SHP77 treated with DMSO at 0.1 percent for 48 hours (cell line): ENCODE measurements at places on chromosomes 4 and X.

- DNase-seq: no peak
Measured at GRCh38 chrX:1330605-1331004, 6.0 kb upstream of the IL3RA start.

- DNase-seq: no peak
Measured at GRCh38 chr4:151865744-151866591, 105.2 kb upstream of the GATB start.

DNA sequence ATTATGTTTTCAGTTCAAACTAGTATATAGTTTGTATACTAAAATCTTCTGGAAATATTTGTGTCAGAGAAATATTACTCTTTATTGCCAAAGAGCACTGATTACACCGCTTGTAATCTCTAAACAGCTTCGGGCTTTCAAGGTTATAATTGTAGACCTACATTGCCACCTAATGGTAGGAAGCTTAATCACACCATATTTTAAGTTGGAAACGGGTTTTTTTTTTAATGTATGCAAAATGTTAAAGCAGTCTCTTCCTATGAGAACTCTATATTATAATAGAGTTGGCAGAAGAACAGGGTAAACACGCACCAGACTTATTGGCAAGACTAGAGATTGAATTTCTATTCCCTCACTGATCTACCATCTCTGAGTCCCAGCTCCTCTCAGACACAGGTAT, 19.5 kb upstream of the NFXL1 start:
- DNase-seq: no peak

DNA sequence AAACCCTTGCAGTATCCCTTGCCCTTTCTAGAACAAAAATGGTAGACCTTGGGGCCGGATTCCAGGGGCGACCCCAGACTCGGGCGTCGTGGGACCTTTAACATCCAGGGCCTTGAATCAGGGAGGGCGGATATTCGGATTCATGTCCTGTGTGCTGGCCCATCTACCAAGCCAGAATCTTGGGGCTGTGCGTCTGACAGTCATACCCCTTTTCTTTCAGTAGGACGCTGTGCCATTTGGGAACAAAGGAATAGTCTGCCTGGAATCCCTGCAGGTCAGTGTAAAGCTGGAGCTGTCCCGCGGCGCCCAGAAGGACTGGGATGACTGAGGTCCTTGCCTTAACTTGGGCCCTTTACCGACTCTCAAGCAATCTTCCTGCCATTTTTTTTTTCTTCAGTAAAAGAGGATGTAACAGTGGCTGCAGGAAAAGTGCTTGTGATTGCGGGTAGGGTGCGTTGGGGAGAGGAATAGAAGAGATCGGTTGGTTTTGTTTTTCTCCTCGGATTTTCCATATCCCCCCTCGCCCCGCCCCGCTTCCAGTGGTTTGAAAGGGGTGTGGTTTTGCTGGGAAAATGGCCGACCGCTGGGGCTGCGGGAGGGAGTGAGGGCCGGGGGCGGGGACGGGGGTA, 518 bp downstream of the ARMCX1 start:
- DNase-seq: no peak

DNA sequence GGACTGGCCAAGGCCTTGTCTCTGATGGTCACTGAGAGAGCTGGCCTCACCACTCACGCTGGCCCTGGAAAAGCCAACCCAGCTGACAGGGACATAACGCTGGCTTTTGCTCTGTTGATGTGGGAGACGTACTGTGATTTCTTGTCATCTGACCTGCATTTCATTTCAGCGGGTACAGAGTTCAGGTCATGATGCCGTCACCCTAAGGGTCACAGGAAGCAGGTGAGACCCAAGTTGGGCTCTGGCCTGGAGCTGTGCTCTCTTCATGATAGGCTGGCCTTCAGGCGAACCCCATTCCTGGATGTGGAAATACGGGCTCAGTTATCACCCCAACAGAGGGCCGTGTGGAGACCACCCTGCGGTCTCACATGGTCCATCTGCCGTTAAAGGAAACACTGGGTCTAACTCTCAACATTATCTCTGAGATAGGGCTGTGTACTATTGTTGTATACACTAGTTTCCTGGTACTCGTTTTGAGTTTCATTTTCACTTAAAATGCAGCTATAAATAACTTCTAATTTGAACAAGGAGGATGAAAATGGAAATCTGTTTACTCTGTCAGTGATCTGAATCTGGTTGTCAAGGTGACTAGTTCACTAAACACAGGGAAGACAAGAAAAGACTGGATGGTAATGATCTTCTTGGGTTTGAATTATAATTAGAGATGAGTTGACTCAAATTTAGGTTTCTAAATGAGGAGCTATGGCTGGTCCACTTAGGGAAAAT, 89.1 kb downstream of the TBC1D9 start:
- no peak for DNase-seq

DNA sequence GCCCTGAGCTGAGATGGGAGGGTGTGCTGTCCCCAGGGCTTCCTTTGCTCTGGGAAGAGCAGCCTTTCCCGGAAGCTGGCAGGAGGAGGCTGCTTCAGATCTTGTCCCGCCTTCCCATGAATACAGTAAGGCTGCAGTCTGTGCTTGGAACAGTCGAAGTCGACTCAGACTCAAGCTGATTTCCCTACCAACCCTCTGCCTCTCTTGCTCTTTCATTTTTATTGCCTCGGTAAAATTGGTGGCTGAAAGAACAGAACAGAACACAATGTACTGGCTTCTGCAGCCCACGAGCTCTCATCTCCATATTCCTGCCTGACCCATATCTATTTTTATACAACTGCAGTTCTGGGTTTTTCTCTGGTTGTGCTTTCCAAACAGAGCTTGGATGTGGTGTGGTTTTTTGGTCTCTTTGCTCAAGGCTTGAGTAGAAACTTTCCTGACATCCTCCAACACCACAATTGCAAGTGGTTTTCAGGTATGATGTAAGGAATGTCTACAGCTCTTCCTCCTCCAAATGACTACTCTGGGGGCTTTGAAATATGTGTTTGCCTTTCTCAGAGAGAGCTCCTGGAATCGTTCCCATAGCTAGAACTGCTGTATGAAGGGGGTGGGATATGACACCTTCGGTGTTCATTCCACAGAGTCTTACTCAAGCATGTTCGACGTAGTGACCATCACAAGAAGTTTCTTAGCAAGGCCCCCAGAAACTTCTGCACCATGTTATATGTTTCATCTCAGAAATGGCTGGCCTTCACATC, 61.3 kb downstream of the ENPP6 start:
- DNase-seq: no peak

DNA sequence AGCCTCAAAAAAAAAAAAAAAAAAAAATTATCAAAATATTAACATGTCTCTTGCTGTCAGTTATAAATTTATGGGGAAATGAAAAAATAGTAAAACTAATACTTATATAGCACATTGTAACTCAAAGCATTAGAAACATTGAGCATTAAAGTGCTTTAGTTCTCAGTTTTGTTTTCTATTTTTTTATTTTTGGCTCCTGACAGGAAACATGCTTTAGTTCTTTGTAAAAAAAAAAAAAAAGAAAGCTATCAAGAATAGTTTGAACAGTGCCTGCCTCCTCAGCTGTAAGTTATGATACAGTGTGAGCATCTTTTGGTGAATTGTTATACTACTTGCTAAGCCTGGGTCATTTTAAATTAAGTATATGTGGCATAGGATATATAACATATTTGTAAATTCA, 5.1 kb upstream of the CENPC start:
- DNase-seq: no peak

DNA sequence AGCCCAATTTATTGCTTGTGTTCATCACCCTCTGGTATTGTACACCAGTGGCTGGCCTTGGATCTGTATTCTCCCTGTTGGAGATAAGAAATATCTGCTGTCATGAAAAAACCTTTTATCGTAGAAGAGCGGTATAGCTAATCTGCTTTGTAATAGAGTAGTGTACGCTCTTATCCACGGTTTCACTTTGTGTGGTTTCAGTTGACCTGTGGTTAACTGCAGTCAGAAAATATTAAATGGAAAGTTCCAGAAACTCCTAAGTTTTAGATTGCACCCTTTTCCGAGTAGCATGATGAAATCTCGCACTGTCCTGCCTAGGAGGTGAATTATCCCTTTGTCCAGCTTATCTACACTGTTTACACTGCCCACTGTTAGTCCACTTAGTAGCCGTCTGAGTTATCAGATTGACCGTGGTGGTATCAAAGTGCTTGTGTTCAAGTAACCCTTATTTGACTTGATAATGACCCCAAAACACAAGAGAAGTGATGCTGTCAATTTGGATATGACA, 42.4 kb downstream of the KDM6A start:
- DNase-seq: no peak

GRCh38 chrX:675279-675954, 44.8 kb downstream of the SHOX start:
- DNase-seq: no peak

DNA sequence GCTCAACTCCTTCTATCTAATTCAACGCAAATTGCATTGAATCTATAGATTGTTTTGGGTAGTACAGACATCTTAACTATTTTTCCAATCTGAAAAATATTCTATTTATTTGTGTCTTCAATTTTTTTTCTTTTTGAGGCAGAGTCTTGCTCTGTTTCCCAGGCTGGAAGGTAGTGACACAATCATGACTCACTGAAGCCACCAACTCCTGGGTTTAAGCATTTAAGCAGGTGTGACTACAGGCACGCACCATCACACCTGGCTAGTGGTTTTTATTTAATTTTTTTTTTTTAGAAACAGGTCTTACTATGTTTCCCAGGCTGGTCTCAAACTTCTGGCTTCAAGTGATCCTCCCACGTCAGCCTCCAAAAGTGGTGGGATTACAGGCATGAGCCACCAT, 98.3 kb downstream of the GK start:
- no peak for DNase-seq

DNA sequence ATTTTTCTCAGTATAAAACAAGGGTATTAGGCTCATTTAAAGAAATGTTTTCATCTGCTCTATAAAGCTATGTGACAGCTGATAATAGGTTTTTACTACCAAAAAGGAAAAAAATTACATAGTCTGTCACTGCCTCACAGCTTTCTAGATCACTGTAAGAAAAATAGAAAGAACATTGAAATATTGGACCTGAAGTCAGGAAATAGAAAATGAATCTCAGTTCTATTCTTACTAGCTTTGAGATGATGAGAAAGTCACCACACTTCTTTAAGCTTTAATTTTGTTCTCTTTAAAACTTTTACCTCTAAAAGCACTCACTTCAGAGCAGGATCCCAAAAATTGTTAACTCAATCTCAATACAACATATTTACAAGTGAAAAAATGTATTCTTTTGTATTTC, 45.3 kb upstream of the CAMK2D start:
- DNase-seq: no peak

- DNase-seq: no peak
Measured at GRCh38 chr4:32488690-32489089, 1768.5 kb downstream of the PCDH7 start.

GRCh38 chrX:87616371-87616770, 98.8 kb downstream of the KLHL4 start:
- no peak for DNase-seq

- DNase-seq: no peak
Measured at GRCh38 chrX:53251307-53251706, 26.3 kb upstream of the KDM5C start.

DNA sequence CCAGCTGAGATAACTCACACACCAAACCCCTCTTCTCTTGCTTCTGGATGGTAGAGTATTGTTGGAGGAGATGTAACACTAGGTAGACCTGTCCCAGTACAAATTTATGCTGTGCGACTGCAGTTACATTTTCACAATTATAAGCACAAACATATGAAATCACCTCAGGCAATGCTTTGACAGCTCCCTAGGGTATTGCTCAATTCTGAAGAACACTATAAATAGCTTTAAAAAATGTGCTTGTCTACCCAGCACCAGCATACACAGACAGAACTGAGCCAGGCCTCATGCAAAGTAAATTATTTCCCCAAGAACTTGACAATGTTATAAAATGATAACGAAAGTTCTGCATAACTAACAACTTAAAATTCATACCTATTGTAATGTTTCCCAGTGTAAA, 1999.1 kb upstream of the ADGRL3 start:
- no peak for DNase-seq

DNA sequence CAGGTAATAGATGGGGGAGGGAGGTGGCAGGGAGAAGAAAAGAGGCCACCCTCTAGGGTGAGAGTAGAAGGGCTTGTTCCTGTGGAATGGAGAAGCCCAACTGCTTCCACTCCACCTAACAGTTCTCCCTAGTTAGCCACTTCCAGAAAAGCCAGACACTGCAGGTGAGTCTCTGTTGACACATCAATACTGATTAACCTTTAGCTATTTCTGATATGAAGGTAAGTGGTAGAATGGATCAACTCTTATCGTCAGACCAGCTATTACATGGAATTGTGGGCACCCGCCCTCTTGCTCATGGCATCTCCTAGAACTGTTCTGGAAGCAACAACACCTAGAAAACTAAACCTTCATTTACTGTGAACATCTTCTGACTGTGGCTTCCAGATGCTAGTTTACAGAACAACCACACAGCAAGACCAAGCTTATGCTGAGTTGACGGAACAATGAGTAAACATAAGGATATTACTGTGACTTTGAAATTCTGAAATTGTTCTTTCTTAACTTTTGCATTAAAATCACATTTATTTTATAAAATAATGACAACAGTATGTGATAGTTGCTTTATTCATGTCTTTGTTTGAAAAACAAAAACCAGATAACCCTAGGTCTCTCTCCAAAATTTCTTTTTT, 44.7 kb downstream of the ANXA3 start:
- DNase-seq: no peak

DNA sequence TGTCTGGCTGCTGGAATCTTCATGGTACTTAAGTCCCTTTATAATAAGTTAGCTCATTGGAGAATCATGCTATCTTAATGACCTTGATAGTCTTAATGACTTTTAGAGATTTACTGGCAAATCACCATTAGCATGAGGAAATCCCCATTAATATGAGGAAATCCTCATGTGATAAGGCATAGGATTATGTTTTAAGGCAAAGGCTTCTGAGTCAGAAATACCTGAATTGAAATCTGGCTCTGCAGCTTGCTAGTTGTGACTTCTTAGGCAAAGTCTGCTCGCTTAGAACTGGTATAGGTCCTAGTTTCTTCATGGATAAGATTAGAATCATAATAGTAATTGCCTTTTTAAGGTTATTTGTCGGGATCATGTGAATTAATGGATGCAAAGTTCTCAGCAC, 190.2 kb upstream of the BANK1 start:
- DNase-seq: no peak

DNA sequence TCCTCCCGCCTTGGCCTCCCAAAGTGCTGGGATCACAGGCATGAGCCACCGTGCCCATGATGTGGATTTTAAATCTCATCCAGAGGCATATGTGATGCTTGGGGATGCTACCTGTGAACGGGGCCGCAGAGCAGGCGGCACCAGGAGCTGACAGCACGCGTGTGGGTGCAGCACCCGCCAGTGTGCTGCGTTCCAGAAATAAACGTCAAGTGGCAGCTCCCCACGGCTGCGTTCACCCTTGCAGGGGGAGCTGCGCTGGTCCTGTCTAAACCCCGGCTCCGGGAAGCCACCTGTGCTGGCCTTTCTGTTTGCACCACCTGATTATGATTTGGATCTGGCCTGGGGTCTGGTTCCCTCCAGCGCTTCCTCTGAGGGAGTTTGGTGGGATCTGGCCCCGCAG, 77.8 kb downstream of the SORCS2 start:
- no peak for DNase-seq

- no peak for DNase-seq
Measured at GRCh38 chr4:137312257-137312656, 220.0 kb downstream of the PCDH18 start.

GRCh38 chr4:38743866-38744265, 38.9 kb downstream of the TLR10 start:
- DNase-seq: no peak
